ENCODE measurements at places on chromosomes 1 and 21.
A peak's percentile ranks its signal among the peaks of the same experiment; 100 is the strongest.

GRCh38 chr1:67960766-67961165, 89.7 kb downstream of the DIRAS3 start:
- no peak for DNase-seq

- DNase-seq: no peak
Observed at GRCh38 chr1:34479731-34480130, 275.1 kb upstream of the GJB5 start.

DNA sequence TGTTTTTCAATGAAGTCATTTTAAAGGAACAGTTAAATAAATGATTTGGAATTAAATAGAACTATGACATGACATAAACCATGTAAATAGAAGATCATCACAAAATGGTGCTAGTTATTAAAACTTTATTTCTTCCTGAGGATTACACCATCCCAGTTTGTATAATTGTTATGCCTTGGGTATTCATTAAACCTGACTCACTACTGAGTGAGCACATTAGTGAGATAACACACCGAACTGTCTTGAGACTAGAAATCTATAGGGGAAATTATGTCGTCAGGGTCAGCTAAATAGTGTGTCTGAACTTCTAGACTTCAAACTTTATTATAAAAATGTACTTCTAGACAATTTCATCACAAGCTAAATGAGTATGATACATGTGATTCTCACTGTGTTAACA, 189.4 kb downstream of the NCAM2 start:
- DNase-seq: no peak

DNA sequence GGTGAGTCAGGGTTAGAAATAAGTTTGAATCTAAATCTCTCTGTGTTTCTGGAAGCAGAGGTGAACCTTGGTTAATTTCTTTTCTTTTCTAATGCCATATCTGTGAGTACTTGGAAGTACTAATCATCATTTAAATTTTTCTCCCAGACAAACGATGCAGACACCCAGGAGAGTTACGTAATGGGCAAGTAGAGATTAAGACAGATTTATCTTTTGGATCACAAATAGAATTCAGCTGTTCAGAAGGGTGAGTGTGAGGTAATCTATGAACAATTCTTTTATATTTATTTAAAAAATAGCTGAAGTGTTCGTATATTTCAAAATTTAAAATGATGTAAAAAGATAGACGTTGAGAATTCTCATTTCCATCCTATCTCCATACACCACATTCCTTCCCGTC, 11.2 kb downstream of the C4BPA start:
- DNase-seq: peak; percentile 1

GRCh38 chr1:37817481-37817880, 9.5 kb upstream of the YRDC start:
- no peak for DNase-seq

DNA sequence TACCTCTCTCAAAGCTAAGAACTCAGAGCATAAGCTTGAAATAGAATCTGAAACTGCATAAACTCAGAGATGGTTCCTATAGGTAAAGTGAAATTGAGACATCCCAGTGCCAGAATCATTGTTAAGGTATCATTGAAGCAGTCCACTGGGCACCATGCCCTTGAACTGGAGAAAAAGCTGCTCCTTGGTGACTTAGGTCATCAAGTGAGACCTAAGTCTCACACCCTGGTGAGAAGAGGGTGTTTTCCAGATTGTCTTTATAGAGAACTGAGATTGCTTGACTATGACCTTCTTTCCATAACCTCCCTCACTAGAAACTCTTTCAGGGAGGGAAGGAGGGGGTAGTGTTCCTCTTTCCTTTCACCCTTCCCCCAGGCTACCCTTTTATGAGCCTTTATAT, 9.4 kb upstream of the ATP6V1G3 start:
- no peak for DNase-seq

- DNase-seq: no peak
Observed at GRCh38 chr1:60387175-60387574, 313.6 kb upstream of the C1orf87 start.

DNA sequence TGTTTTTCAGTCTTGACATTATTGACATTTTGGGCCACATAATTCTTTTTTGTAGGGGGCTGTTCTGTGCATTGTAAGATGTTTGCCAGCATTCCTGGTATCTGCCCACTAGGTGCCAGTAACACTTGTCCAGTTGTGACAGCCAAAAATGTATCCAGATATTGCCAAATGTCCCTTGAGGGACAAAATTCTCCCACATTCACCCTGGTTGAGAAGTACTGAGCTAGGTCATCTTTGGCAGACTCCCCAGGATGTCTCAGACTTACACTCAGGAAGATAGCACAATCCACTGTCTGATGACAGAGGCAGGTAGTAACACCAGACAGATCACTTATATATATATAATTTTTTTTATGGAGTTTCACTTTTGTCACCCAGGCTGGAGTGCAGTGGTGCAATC, 5.9 kb downstream of the CD48 start:
- DNase-seq: no peak

DNA sequence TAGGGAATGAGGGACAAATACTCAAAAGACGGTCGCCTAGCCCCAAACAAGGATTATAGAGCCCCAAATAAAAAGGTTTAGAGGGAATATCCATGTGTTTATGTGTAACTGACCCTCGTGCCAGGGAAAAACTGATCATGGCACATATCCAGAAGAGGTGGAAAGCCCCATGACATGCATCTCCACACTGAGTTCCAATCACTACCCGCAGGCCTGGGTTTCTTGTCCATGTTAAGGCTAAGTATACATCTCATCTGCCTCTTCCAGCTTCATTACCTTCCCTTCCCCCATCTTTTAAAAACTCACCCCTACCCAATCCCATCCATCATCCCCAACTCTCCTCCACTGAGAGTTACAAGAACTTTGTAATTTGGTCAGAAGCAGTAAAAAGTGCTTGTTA, 15.2 kb downstream of the GADD45A start:
- no peak for DNase-seq

GRCh38 chr1:53467391-53467790, 8.2 kb downstream of the DMRTB1 start:
- DNase-seq: no peak

GRCh38 chr1:28507247-28507645, 1.4 kb downstream of the RCC1 start:
- no peak for DNase-seq
